SW 1271 (cell line): ENCODE measurements at places on chromosomes 5 and 9.

- DNase-seq: no peak
Measured at GRCh38 chr5:73387601-73388305, 60.8 kb downstream of the FOXD1 start.

DNA sequence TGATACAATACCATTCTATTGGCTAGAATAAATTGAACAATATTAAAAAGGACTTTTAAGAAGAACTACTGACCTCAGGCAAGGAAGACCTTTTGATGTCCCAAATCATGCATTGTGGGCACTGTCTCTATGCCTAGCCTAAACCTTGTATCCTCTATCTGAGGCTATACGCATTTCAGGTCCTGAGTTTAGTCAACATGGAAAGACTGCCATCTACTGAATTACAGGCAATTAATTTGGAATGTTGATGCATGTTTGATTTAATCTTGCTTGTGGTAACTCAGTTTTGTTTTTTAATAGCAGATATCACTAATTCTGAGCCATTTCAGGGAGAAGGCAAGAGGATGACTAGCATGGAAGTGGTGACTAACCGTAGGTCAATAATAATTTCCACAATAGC, 585.3 kb upstream of the CCNG1 start:
- DNase-seq: no peak

- DNase-seq: no peak
Measured at GRCh38 chr5:112691339-112691680, 46.4 kb upstream of the APC start.

DNA sequence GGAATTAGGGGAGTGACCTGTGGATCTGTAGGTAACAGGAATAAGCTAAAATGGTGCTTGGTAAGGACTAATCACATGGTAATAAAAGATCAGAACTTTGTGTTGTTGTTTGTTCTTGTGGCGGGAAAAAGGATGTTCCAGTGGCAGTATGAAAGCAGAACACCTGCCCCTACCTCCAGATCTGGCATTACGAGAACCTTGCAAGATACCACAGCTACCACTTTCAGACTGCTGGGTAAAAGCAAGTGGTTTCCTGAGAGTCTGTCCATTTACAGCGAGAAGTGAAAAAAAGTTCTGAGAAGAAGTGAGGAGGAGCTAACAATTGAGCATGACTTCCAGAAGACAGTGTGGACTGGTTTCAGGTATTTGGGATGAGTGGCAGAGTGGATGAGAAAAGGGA, 252.5 kb downstream of the TLE4 start:
- DNase-seq: no peak

GRCh38 chr9:4303006-4303405, 3.1 kb upstream of the GLIS3 start:
- DNase-seq: no peak

- no peak for DNase-seq
Measured at GRCh38 chr5:97536683-97537082, 353.6 kb upstream of the RIOK2 start.
